ENCODE measurements at places on chromosomes 4 and X. TPM values are rescaled to one million over a fixed set of nuclear protein-coding genes. Genes with fewer than 3 reads are reported as not detected.

The ZNF827 gene
- total RNA-seq: 9.4 TPM

DNA sequence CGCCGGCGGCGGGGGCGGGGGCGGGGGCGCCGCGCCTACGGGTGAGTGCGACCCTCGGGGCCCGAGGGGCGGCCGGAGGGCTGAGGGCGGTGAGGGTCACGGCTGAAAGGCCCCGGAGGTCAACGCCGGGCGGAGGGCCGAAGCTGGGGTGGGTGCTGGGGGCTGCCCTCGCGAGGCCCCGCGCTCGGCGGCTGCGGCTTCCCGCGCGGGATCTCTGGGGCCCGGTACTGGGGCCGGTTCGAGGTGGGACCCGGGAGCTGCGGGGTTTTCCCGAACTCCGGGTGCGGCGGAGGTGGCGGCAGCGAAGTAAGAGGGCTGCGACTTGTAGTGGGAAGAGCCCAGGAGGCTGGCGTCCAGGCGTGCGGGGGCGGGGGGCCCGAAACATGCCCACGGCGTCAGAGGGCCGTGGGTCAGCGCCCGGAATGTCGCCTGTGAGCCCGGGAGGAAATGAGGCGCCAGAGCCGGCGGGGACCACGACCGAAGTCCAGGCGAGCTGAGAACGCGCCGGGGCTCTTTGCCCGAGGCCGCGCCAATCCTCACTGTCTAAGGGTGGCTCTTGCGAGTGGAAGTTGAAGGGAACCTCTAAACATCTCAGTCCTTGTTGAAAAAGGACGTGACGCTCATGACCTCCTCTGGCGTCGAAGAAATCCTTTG, 407 bp downstream of the IL13RA1 start:
- H3K4me3 ChIP-seq: peak overlapping the region; percentile 66
- H3K4me1 ChIP-seq: peaks cover 1% of the 10 kb centered on the region
- H3K36me3 ChIP-seq: no peaks in the 10 kb centered on the region
- H3K27me3 ChIP-seq: no peaks in the 10 kb centered on the region
- peak; percentile 68 for DNase-seq

DNA sequence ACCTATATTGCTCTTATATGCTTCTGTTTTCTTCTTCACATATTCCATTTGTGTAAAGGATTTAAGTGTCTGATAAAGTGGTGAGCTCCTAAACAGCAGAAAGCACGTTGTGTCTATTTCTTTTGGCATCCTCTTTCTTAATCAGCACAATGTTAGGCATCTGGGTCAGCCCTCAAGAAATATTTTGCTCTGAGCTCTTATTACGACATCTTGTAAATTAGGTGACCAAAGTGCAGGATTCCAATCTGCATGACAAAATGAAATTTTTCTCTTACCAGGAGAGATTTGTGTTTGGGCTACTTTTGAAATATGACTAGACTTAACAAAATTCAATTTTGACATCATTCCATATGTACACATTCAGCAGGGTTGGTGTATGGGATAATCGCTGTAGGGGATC, 210.0 kb upstream of the IGFBP7 start:
- H3K4me1 ChIP-seq: no peaks in the 10 kb centered on the region
- H3K27ac ChIP-seq: no peak overlapping the region
- no peak overlapping the region for H3K4me3 ChIP-seq
- DNase-seq: no peak
- H3K36me3 ChIP-seq: no peaks in the 10 kb centered on the region

DNA sequence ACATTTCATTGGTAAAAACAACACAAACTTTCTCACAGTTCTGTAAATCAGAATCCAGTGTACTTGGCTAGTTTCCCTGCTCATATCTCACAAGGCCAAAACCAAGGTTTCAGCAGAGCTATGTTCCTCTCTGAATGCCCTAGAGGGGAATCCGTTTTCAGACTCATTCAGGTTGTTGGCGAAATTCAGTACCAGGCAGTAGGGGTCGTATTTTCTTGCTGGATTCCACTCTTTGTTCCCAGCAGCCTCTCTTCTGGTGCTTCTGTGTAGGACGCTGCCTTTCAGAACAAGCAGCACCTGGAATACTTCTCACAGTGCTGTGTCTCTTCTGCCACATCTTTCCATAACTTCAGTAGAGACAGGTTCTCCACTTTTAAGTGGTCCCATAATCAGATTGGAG, 351.9 kb downstream of the PCDH18 start:
- no peak for DNase-seq
- H3K36me3 ChIP-seq: no peaks in the 10 kb centered on the region

GRCh38 chrX:137342969-137343368, 223.0 kb upstream of the ZIC3 start:
- DNase-seq: no peak
- H3K27me3 ChIP-seq: no peaks in the 10 kb centered on the region
- no peak overlapping the region for H3K27ac ChIP-seq
- H3K4me1 ChIP-seq: no peaks in the 10 kb centered on the region
- no peaks in the 10 kb centered on the region for H3K36me3 ChIP-seq

The GPC3 gene
- 14.7 TPM for total RNA-seq

The YTHDC1 gene
- total RNA-seq: 112 TPM

The GAGE12E gene
- not detected for total RNA-seq

- H3K27ac ChIP-seq: no peak overlapping the region
- no peaks in the 10 kb centered on the region for H3K36me3 ChIP-seq
- H3K4me3 ChIP-seq: no peak overlapping the region
- H3K4me1 ChIP-seq: no peaks in the 10 kb centered on the region
Measured at GRCh38 chrX:72079607-72080006, 52.1 kb downstream of the RTL5 start.

- DNase-seq: no peak
- no peaks in the 10 kb centered on the region for H3K27me3 ChIP-seq
- H3K4me1 ChIP-seq: no peaks in the 10 kb centered on the region
- H3K36me3 ChIP-seq: no peaks in the 10 kb centered on the region
Measured at GRCh38 chrX:134908356-134908755, 82.4 kb upstream of the SMIM10 start.

DNA sequence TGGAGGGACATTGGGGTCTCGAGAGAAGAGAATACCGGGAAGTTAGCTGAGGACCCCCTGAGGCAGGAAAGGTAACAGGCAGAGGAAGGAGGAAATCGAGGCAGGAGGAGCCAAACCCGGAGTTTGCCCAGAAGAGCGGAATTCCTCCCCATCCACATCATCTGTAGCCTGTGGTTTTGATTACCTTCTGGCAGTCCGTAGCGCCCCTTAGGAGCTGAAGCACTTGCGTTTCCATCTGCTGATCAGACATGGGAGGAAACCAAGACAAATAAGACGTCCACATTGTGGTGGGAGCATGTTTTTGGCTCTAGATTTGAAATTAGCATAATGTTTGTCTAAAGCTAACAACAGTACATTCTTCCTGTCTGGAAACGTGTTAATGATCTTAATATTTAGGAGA, 26.8 kb upstream of the HMX1 start:
- no peak overlapping the region for H3K4me3 ChIP-seq
- H3K36me3 ChIP-seq: no peaks in the 10 kb centered on the region
- DNase-seq: no peak

DNA sequence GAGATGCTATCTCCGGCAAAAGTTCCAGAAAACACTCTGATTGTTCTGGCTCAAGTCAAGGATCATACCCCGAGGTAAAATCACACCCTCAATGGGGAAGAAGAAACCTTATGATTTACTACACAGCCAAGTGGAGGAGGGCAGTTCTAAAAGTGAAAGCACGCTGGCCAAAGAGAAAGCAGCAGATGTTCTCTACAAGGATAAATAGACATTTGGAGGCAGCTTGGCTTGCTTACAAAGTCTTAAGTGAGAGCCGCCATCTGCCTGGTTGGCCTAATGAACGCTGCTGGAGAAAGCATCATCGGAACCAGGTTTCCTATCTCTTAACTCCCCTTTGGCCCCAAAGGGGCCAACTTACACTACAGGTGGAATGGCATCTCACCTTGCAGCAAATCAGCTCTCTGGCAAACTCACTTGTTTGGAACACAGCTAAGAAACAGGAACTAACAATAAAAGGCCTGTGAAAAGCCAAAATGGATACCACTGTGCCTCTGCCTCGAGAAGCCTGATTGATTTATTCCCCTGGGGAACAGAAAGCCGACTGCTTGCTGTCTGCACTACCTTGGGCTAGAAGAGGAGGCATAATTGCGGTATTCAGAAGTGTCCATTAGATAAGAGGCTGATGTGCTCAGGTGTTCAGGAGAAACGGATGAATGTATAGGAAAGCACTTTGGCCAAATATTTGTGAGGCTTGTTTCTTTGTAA, 22.8 kb downstream of the FRAS1 start:
- no peaks in the 10 kb centered on the region for H3K4me1 ChIP-seq
- H3K27me3 ChIP-seq: no peaks in the 10 kb centered on the region
- DNase-seq: no peak
- no peak overlapping the region for H3K4me3 ChIP-seq
- H3K27ac ChIP-seq: no peak overlapping the region
- H3K36me3 ChIP-seq: no peaks in the 10 kb centered on the region

DNA sequence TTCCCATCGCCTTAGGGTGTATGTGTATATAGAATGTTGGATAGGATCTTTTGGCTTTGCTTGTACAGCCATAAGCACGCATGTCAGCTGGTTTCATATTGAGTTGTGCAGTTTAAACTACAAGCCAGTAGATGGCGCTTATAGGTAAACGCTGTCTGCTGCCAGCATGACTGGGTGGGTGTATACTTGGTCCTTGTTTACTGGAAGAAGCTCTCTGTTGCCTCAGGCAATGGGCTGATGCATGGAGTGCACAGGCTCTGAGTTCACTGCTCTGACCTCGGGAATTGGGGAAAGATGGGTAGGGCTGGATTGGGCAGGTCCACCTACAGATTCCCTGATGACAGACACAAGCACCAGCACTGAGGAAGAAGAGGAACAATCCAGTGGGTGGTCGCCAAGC, 831.5 kb downstream of the STIM2 start:
- H3K27ac ChIP-seq: no peak overlapping the region
- no peaks in the 10 kb centered on the region for H3K27me3 ChIP-seq
- no peaks in the 10 kb centered on the region for H3K4me1 ChIP-seq
- no peak overlapping the region for H3K4me3 ChIP-seq
- no peaks in the 10 kb centered on the region for H3K36me3 ChIP-seq
- DNase-seq: no peak

- no peaks in the 10 kb centered on the region for H3K27me3 ChIP-seq
- no peaks in the 10 kb centered on the region for H3K36me3 ChIP-seq
- peak overlapping the region; percentile 29 for H3K4me3 ChIP-seq
- no peaks in the 10 kb centered on the region for H3K4me1 ChIP-seq
- no peak overlapping the region for H3K27ac ChIP-seq
- DNase-seq: peak; percentile 49
Measured at GRCh38 chrX:68686097-68686977, 38.9 kb downstream of the STARD8 start.

The TRIM60 gene
- total RNA-seq: not detected

DNA sequence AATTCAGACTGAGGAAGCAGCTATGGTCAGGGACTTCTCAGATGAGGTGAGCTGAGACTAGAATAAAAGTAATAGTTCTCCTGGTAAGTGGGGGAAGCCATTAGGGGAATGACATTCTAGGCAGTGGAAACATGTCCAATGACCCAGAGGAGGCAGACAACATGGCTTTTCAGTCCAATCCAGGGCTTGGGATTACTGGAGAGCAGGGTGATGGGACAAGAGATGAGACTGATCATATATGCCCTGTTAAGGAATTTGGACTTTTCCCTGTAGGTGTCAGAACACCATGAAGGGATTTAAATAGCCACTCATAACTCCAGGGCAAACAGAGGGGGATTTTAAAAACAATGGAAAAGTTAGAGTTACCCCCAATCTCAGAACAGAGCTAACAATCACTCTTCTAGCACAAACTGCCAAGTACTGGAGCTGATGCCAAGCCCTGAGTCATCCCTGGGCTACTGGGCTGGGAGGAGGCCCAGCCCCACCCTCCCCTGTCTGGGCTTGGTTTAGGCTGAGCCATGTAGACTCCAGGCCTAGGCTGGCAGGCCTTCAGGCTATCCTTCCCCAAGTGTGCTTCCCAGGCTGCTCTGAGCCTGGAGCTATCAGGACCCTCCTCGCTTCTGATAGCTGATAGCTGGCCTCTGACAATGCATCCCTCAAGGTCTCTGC, 22.7 kb upstream of the MSN start:
- no peaks in the 10 kb centered on the region for H3K36me3 ChIP-seq
- peaks cover 4% of the 10 kb centered on the region for H3K4me1 ChIP-seq
- H3K27me3 ChIP-seq: no peaks in the 10 kb centered on the region
- no peak overlapping the region for H3K4me3 ChIP-seq
- DNase-seq: peak; percentile 82

DNA sequence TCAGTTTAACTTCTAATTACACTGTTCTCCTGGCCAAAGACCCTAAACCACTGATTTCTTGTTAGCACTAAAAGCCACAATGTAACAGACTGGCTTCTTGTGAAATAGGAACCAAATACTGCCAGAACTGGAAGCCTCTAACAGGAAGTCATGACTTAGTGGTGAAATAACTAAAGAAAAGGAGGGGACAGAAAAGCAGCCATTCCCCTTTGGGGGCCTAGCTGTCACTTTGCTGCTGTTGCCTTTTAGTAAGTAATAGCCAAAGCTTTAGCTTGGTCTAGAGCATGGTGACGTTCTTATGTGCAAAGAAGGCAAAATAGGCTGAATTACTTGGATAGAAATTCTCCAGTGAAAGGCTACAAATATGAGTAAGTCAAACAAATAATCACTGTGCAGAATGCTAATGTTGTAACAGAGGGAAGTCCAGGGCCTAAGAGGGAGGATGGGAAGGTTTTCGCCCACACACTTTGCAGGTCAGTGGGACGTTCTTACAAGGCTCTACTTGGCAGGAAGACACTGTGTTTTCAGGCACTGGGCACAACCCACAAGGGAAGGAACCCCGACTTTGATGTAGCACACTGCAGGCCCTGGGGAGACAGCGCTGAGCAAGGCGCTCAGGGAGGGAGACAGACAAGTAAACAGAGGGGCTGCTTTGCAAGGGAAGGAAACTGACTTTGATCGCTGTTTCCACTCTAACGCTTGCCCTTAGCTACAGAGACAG, 16.7 kb downstream of the GAB3 start:
- H3K4me1 ChIP-seq: peaks cover 3% of the 10 kb centered on the region
- H3K27me3 ChIP-seq: no peaks in the 10 kb centered on the region
- H3K36me3 ChIP-seq: no peaks in the 10 kb centered on the region
- H3K27ac ChIP-seq: peak overlapping the region; percentile 35
- DNase-seq: peak; percentile 38
- H3K4me3 ChIP-seq: no peak overlapping the region

- no peak overlapping the region for H3K4me3 ChIP-seq
- H3K4me1 ChIP-seq: peaks cover 5% of the 10 kb centered on the region
- DNase-seq: peak; percentile 29
- no peak overlapping the region for H3K27ac ChIP-seq
- no peaks in the 10 kb centered on the region for H3K36me3 ChIP-seq
Measured at GRCh38 chr4:1232661-1233621, 16.0 kb downstream of the CTBP1 start.

- no peaks in the 10 kb centered on the region for H3K36me3 ChIP-seq
- H3K4me3 ChIP-seq: peak overlapping the region; percentile 100
- H3K27me3 ChIP-seq: no peaks in the 10 kb centered on the region
- peak overlapping the region; percentile 68 for H3K27ac ChIP-seq
- peaks cover 16% of the 10 kb centered on the region for H3K4me1 ChIP-seq
Measured at GRCh38 chr4:2962614-2963174, 512 bp downstream of the NOP14 start.

The SLC9A7 gene
- total RNA-seq: 8.9 TPM
